ENCODE measurements at places on chromosomes 7 and 10. TPM values are rescaled to one million over a fixed set of nuclear protein-coding genes. Genes with fewer than 3 reads are reported as not detected.

VSIR gene
- 8.0 TPM for total RNA-seq

AQP1 gene
- total RNA-seq: 19.5 TPM

COL17A1 gene
- total RNA-seq: 0.30 TPM

PKD2L1 gene
- total RNA-seq: not detected

ABCA13 gene
- 0.09 TPM for total RNA-seq

PDGFA gene
- total RNA-seq: 71.9 TPM

SPDYE8 gene
- total RNA-seq: not detected

CALHM1 gene
- total RNA-seq: not detected

AKR1D1 gene
- total RNA-seq: not detected

STEAP2 gene
- total RNA-seq: 9.2 TPM

All from smooth muscle cell of the umbilical artery (primary cell).